Activated CD4-positive, alpha-beta memory T cell treated with anti-CD3 and anti-CD28 coated beads, Interleukin-2, amount 10 ng/mL, durations not matched to agents 7 days and 5 days (primary cell): ENCODE measurements at places on chromosomes 11 and 22. TPM values are rescaled to one million over a fixed set of nuclear protein-coding genes. Genes with fewer than 3 reads are reported as not detected.

The LRRN4CL gene
- total RNA-seq, result 0.18 TPM

The FGF19 gene
- total RNA-seq, result not detected

The NCR3LG1 gene
- 0.15 TPM for total RNA-seq

The MCM5 gene
- total RNA-seq, result 190 TPM

The NAALAD2 gene
- total RNA-seq, result not detected

The MAPK8IP2 gene
- total RNA-seq, result 0.15 TPM

The MPST gene
- total RNA-seq, result 32.7 TPM

The SLC22A6 gene
- total RNA-seq, result not detected

The PLAAT5 gene
- not detected for total RNA-seq

The HORMAD2 gene
- 0.23 TPM for total RNA-seq

The ALG8 gene
- 48.1 TPM for total RNA-seq

The KRTAP5-11 gene
- not detected for total RNA-seq

The SYT8 gene
- not detected for total RNA-seq

The MS4A6E gene
- not detected for total RNA-seq
